Adrenal gland (tissue), 19 donors: ENCODE measurements at places on chromosomes 6 and 20. TPM values are rescaled to one million over a fixed set of nuclear protein-coding genes. Genes with fewer than 3 reads are reported as not detected.

- H3K4me1 ChIP-seq, result no peaks in the 10 kb centered on the region
- no peak for DNase-seq
- no peaks in the 10 kb centered on the region for H3K27me3 ChIP-seq
- no peak overlapping the region for H3K27ac ChIP-seq
- H3K36me3 ChIP-seq, result no peaks in the 10 kb centered on the region
Observed at GRCh38 chr6:29236060-29236459, 65.4 kb downstream of the OR2J2 start.

The CCN6 gene
- not detected for total RNA-seq

- no peak for DNase-seq
- no peaks in the 10 kb centered on the region for H3K4me1 ChIP-seq
- H3K27ac ChIP-seq, result no peak overlapping the region
- no peaks in the 10 kb centered on the region for H3K36me3 ChIP-seq
- no peak overlapping the region for H3K4me3 ChIP-seq
Observed at GRCh38 chr6:135576055-135576454, 78.5 kb upstream of the AHI1 start.

GRCh38 chr6:118277631-118278030 is 270.5 kb upstream of the PLN start:
- DNase-seq, result no peak
- H3K4me3 ChIP-seq, result no peak overlapping the region
- no peaks in the 10 kb centered on the region for H3K27me3 ChIP-seq
- no peaks in the 10 kb centered on the region for H3K36me3 ChIP-seq
- H3K27ac ChIP-seq, result no peak overlapping the region
- no peaks in the 10 kb centered on the region for H3K4me1 ChIP-seq

The IRF4 gene
- 0.39 TPM for total RNA-seq

DNA sequence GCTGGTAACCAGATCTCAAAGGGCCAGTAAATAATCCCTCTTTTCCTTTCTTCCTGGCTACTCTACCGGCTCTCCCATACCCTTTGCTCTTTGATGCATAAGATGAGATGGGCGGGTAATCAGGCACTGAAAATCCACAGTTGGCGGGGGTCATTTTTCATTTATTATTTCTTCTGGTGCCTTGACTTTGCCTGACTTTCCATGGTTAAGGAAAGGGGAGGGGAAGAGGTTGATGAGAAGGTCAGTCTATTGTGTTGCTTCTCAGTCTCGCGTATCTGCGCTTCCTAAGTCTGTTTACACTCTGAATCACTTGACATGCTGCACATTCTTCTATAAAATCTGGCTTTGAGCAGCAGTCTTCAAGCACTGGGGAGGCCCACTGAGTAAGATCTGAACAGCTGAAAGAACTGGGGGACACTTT is 121.1 kb upstream of the HDGFL1 start:
- DNase-seq, result no peak
- no peaks in the 10 kb centered on the region for H3K4me1 ChIP-seq
- no peaks in the 10 kb centered on the region for H3K36me3 ChIP-seq
- H3K4me3 ChIP-seq, result no peak overlapping the region
- H3K27ac ChIP-seq, result no peak overlapping the region

GRCh38 chr6:162622572-162622971 is 105.0 kb downstream of the PRKN start:
- H3K4me3 ChIP-seq, result no peak overlapping the region
- no peak for DNase-seq
- no peaks in the 10 kb centered on the region for H3K27me3 ChIP-seq
- peaks cover 23% of the 10 kb centered on the region for H3K4me1 ChIP-seq
